Left ventricle myocardium inferior (tissue), 1 donor: ENCODE measurements at places on chromosomes 1 and 21. TPM values are rescaled to one million over a fixed set of nuclear protein-coding genes. Genes with fewer than 3 reads are reported as not detected.

The FBXO2 gene
- 1.9 TPM for total RNA-seq

The TMEM54 gene
- 14.2 TPM for total RNA-seq

The IGFN1 gene
- not detected for total RNA-seq

The VCAM1 gene
- total RNA-seq: 4.0 TPM
